ENCODE measurements at places on chromosomes 6 and 20. TPM values are rescaled to one million over a fixed set of nuclear protein-coding genes. Genes with fewer than 3 reads are reported as not detected.

The DDO gene
- not detected for total RNA-seq

The DNMT3B gene
- total RNA-seq: 2.2 TPM

The CALHM6 gene
- total RNA-seq: 11.2 TPM

The FAM162B gene
- total RNA-seq: not detected

The CNKSR3 gene
- not detected for total RNA-seq

The RBBP8NL gene
- not detected for total RNA-seq

The KIF13A gene
- not detected for total RNA-seq

The PAX1 gene
- total RNA-seq: not detected

The PRDM13 gene
- not detected for total RNA-seq

The ZNF335 gene
- 35.7 TPM for total RNA-seq

The RIPPLY2 gene
- total RNA-seq: not detected

The DYNLT2 gene
- 2.2 TPM for total RNA-seq

The SYCP2 gene
- total RNA-seq: 5.4 TPM

The MOCS1 gene
- total RNA-seq: not detected
